ENCODE measurements at places on chromosomes 4 and X.

GRCh38 chrX:97898798-97899197 is 1015.1 kb downstream of the RPA4 start:
- DNase-seq: no peak

- no peak for DNase-seq
These were observed 254.5 kb upstream of the ADGRL3 start for GRCh38 chr4:60945641-60946040.

DNA sequence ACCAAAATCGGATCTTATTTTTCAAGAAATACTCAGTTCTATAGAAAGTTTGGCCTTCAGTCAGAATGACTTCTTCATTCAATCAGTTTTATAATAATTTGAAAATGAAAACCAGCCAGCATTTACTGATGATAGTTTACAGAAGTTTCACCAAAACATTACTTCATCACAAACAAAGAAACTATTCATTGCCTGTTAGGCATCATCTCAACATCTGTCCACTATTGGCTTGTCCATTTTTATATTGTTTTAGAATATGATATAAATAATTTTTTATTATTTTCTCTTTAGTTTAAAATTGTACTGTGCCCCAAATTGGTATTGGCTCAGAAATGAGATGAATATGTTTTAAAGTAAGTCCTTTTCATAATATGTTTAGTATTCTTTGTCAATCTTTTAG is 38.4 kb downstream of the FAT4 start:
- DNase-seq: no peak

- no peak for DNase-seq
These were observed 84.5 kb downstream of the HPGD start for GRCh38 chr4:174437749-174438148.

- DNase-seq: no peak
These were observed 77.2 kb downstream of the SH3KBP1 start for GRCh38 chrX:19810006-19810774.

DNA sequence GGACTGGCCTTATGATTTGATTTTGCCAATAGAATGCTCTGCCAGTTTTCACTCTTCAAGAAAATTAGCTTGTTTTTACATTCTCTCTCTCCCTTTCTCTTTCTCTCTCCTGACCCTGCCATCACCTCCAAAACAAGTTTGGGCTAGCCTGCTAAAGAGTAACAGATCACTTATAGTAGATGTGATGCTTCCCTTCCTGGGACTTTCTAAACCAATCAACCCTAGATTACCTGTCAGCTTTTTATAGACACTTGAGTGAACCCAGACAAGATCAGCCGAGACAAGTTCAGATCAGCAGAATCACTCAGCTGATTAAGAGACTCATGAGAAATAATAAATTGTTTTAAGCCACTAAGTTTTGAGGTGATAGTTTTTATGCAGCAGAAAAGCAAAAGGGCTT is 521.2 kb downstream of the ANKRD50 start:
- no peak for DNase-seq

GRCh38 chr4:107719207-107719921 is 670 bp downstream of the PAPSS1 start:
- DNase-seq: no peak

DNA sequence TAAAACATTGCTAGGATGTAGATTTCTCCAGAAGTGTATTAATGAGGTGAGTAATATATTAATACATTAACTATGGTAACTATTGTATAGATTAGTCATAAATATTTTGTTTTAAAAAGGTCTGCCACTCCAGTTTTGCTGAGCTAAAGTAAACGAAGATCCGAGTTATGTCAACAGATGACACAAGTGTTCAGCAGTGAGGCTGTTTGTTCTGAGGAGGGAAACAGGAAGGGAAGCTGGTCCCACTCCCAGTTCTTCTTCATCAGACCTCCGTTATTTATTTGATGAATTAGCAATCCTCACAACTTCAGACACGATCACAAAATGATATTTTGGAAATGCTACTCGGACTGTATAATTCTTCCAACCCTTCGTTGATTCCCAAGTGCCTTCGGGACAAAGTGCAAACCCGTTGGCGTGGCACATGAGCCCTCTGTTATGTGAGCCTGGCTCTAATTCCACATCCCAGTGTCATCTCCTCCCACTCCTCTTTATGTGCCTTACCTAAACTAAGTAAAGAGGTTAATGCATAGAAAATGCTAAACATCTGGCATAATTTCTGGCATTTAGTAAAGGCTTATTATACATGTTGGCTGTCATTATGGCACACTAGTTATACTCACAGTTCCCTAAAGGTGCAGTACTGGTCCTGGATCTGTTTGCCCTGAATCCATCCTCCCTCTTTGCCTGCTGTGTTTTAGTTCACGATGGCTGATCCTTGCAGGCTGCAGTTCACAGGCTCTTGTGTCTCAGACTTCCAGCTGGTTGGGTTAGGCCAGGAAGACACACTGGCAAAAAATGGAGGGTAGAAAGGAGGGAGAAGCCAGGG is 190.6 kb upstream of the LNX1 start:
- no peak for DNase-seq

DNA sequence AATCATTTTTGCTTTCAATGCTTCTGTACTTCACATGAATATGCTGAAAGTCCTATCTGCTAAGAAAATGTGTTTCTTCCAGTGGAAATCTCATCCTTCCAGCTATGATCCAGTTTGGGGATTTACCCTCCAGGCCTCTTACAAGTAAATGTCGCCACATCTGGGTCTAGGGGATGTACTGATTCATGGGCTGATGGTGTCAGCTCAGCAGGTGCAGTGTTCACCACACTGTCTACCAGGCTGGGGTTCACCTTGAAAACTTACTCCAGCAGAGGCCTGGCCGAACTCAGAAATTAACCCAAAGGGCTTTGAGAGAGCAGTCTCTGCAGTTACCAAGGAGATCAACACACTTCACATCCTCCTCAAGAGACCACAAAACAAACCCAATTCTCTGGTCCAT is 154.3 kb downstream of the TSPAN5 start:
- DNase-seq: no peak

- no peak for DNase-seq
These were observed 57.6 kb upstream of the PPP2R3B start for GRCh38 chrX:444305-444704.

DNA sequence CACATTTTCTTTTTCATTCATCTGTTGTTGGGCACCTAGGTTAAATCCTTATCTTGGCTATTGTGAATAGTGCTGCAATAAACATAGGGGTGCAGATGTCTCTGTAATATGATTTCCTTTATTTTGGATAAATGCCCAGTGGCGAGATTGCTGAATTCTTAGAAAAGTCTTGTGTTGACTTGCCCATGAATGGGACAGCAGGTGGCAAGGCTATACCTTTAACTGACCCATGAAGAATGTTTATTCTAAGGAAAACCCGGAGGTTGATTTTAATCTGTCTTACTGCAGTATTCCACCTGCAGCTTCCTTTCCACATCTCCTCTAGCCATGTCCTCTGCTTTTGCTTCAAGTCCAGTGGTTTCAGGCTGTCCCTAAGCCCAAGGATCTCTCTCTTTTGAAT is 220.6 kb downstream of the SNCA start:
- DNase-seq: no peak

DNA sequence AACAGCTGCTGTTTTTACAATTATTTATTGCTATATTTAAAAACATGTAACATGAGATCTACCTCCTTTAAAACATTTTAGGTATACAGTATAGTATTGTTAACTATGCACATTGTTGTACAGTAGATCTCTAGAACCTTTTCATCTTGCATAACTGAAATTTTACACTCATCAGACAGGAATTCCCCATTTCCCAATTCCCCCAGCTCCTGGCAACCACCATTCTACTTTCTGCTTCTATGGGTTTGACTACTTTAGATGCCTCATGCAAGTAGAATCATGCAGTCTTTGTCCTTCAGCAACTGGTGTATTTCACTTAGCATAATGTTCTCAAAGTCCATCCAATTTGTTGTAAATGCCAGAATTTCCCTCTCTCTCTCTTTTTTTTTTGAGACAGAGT is 9.7 kb upstream of the LSM6 start:
- DNase-seq: no peak

DNA sequence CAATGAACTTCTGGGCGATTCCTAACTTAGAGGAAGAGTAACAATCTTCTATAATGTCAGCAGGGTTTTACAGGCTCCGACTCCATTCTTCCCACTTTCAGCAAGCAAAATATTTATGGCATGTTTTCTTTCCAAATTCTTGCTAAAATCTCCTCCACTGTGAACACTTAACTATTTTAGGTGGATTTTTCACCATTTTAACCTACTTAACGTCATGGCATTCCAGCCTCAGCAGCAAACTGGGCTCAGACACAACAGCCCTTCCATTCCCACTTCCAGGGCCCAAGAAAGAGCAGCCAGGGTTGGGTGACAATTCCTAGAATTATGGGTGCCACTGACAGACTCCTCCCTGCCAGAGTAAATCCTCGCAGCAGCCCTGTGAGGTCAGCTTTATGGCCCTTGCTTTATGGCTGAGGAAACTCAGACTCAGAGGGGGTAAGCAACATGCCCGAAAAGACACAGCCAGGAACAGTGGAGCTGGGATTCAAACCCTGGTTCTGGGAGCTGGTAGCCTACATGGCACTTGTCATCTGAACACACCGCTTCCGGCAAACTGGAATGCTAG is 112.8 kb upstream of the MAP3K15 start:
- no peak for DNase-seq

DNA sequence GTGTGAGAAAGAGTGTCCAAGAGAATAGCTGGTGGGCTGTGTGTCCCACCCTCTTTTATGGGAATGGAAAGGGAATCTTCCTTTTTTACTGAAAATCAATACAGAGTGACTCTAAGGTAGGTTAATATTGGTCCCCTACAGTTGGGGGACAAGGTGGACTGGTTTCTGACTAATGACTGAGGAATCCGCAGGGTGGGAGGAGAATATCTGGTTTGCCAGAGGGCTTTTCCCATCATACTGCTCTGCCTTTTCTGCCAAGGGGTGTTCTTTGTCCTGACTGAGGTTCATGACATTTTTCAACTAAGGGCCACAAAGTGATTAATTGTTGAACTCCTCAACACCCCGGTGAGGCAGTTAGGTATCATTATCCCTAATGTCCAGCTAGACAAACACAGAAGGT is 261.6 kb downstream of the SPATA18 start:
- no peak for DNase-seq

DNA sequence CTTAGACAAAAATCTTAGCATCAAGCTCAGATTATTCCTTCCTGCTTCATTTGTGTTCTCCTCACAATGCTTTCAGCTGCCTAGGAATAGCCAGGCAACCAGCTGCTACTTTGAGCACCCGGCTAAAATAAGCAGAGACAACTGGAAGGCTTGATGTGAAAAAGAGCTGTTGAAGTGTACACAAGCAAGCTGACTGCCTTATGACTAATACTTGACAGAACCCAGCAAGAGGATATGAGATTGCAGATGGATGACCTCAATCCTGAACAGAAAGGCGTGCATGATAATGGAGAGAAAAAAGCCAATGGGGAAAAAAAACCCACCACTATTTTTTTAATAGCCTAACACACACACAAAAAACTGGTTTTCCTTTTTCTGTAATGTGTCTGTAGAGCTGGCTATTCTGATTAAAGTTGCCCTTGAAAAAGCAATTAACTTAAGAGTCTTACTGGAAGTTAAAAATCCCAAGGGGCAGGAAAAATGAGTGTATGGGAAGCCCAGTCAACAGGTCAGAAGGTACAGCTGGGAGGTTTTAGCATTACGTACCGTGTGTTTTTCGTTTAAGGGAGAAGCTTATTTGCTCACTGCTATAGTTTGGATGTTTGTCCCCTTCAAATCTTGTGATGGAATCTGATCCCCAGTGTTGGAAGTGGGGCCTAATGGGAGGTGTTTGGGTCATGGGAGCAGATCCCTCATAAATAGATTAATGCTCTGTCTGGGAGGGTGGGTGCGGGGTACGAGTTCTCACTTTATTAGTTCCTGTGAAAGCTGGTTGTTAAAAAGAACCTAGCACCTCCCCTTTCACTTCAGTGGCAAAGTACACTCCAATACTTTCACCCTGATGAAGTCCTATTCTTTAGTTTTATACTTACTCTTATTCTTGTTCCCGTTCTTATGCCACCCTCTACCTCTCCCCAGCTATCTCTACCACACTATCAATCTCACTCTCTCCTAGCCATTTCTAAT is 37.1 kb upstream of the HERC6 start:
- no peak for DNase-seq

- no peak for DNase-seq
These were observed 6.3 kb upstream of the ATP10D start for GRCh38 chr4:47478804-47479203.

DNA sequence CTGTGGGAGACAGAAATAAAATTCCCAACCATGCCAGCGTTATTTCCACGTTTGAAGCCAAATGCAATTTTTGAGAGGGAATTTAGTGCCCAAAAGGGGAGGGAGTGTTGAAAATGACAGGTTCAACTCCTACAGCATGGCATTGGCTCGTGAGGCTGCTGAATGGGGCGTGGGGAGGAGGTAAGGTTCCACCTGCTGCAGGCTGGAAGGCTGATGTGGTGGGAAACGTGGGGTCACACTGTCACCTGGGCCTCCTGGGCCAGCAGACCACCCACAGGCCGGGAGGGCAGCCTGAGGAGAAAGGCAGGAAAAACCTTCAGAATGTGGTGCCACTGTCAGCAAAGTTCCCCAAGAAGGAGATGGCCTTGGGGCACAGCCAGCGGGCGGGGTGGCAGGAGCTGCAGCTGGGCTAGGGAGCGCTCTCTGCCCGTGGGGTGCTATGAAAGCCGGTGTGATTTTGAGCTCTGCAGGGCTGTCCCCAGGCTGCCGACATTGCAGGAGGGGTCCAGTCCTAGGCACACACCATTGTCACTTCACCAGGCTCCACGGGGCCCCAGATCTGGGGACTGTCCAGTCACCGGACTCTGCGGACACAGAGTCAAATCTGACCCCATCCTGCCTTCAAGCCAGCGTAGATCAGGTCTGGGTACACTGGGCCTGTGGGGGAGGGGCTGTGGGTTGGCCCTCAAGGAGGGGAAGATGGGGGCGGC is 19.6 kb downstream of the MSANTD1 start:
- DNase-seq: no peak

DNA sequence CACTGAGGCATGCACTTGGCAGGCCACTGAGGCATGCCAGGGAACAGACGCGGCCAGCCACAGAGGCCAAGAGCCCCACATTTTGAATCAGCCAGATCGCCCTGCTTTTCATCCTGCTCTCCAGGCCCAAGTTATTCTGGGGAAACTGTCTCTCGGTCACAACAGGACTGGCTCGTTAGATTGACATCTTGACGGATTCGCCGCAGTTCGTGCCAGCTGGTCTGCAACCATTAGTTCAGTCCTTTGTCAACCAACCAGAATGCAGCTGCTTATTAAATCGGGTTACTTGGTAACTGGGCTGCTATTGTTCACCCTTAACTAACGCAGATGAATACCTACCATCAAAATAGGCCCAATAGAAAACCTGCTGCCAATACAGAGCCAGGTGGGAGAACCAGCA is 16.7 kb downstream of the CLDN34 start:
- DNase-seq: no peak
